HS-5 (cell line): ENCODE measurements at places on chromosomes 5 and 9.

GRCh38 chr5:10157085-10157669, 92.5 kb downstream of the ATPSCKMT start:
- DNase-seq, result no peak

GRCh38 chr5:161216877-161217276, 329.6 kb downstream of the GABRB2 start:
- no peak for DNase-seq

DNA sequence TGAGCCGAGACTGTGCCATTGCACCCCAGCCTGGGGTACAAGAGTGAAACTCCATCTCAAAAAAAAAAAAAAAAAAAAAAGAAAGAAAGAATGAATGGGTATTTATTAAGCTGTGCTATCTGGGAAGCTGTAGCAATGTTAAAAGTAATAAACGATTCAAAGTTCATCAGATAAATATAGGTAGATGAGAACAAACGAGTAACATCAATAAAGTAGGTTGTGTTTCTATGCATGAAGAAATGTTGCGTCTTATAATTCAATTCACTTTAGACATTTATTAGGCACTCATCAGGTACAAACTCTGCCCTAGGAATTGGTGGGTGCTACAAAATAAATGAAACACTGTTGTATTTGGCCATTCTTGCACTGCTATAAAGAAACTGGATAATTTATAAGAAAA, 36.8 kb downstream of the C9orf57 start:
- DNase-seq, result no peak

GRCh38 chr5:10563110-10563944, 543 bp upstream of the ANKRD33B start:
- DNase-seq, result no peak

DNA sequence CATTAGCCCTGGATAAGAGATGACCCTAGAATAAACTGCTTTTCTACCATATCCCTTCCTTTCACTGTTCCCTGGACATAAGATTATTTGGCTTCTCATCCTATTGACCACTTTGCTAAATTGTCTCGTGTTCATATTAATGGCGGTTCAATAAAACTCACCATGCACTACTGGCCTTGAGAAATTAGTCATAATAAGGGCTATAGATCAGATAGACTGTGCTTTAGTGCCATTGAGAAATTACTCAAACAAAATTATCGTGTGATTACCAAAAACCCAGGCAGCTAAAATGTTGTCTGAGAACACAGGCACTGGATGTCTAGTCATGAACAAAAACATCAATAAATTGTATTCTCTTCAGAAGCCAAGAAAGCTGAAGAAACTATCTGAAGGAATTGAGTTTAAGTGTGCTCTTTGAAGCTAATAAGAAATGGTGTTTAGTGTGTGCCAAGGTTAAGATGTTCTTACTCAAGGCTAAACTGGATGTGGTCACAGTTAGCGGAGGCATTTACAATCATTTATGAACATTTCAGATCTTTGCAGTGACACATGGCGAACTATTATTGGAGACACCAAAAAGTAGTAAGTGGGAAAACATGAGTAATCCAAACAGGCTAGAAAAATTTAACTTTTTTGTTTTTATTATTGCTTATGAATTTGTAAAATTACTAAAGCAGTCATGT, 460.4 kb upstream of the RORB start:
- peak; percentile 20 for DNase-seq

- DNase-seq, result no peak
These were observed 201.7 kb upstream of the TARS1 start for GRCh38 chr5:33238826-33239695.

DNA sequence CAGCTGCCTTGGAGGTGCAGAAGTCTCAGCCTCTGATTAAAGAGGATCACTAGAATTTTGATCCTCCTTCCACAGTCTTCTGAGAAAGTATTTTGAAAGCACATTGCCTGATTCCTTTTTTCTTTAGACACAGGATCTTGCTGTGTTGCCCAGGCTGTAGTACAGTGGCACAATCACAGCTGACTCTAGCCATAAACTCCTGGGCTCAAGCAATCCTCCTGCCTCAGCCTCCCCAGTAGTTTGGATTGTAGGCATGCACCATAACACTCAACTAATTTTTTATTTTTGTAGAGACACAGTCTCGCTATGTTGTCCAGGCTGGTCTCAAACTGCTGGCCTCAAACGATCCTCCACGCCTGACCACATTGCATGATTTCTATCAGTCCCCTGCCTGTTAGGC, 74.5 kb downstream of the FAM78A start:
- DNase-seq, result no peak

DNA sequence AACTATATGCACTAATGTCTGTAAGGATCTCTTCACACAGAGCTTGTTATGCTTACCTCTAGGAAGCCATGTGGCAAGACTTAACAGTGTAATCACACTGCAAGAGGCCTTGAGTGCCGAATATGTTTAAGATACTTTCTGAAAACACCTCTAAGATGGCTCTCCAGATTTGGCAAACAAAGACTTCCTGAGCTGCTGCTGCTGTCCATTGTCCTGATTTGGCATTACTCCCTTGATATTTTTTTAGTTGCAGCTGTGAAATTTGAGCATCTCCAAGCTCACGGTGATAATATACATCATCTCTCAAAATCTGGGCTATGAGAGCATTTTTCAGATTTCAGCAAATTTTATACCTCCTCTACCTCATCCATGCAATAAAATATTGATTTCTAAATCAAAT, 384.5 kb upstream of the CDH6 start:
- DNase-seq, result no peak

DNA sequence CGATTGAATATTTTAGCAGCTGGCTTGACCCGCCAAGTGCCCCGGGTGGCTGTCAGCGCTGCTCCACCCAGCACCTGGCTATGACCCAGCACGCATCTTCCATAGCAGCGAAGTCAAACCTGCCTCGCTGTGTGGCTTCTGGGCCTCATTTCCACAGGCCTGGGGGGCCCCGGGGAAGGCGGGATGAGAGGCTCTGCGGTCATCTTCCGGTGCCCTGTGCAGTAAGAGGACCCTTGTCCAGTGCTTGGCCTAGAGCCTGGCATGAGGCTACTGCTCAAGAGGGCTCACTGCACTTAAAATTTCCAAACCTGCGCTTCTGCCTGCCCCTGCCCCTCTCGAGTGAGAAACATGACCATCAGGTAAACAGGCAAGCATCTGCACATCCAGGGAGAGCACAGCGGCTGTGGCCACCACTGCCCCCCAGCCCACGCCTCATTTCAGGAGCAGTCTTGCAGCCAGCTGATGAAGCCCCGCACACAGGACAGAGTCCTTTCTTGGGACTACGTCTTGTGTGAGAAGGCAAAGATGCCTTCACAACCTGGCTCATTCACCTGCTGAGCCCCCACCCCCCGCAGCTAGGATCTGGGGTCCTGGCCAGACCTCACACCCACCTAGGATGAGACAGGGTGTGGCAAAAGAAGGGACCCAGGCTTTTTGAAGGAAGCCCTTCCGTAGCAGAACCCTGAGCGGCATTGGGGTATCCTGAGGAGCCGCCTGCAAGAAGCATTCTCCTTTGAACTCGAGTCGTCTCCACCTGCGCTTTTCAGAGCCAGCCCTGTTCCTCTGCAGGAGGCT, 69.5 kb upstream of the UNC5A start:
- DNase-seq, result no peak

DNA sequence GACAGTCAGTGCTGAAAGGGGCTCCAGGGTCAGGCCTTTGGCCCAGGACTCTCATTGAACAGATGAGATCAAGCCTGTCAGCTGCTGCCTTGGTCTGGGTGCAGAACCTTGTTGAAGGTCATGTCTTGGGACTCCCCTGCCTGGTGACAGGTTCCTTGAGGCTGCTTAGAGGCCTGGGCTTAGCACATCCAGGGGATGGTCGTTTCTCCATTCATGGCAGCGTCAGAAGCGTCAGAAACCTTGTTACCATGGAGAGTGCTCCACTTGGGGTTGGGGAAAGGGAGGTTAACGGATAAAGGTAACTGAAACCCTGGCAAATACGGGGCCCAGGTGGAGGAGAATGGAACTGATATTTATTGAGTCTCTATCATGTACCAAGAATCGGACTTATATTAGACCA, 8.8 kb downstream of the ARPC5L start:
- no peak for DNase-seq

DNA sequence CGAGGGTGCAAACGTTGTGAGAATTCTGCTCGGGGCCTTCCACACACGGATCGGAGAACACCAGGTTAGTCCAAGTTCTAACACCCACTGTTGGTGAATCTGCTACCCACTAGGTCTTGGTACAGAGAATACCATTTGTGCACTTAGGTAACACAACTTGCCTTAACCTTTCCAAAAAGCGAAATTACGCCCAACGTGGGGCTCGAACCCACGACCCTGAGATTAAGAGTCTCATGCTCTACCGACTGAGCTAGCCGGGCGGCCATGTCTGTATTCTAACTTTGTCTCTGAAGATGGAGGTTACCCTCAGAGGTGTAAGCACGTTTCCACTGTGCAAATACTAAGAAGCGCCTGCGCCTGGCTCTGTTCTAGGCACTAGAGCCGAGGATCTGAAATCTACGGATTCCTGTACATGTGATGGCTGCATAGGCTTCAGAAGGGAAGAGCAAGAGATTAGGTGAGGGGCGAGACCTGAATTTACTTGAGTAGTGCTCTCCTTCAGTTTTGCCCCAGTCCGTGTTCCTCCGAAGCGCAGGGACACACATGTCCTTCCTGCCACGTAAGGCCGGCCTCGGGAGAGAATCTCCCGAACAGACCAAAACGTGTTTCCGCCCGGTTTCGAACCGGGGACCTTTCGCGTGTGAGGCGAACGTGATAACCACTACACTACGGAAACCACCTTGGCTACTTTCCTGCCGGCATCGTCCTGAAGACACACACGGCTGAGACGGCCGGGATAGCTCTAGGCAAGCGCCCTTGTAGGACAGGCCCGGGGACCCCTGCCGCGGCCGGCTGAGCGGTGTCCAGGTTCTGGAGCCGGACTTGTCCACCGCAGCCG, 1.1 kb upstream of the TRIM41 start:
- peak; percentile 97 for DNase-seq
